Hematopoietic multipotent progenitor cell treated with erythropoietin and hydrocortisone succinate and interleukin-3 and kit ligand, for 4 days (in vitro differentiated cells): ENCODE measurements at places on chromosomes 6 and 20.
A peak's percentile ranks its signal among the peaks of the same experiment; 100 is the strongest.

GRCh38 chr6:24861934-24862333, 63.2 kb upstream of the ARMH2 start:
- no peak for DNase-seq

DNA sequence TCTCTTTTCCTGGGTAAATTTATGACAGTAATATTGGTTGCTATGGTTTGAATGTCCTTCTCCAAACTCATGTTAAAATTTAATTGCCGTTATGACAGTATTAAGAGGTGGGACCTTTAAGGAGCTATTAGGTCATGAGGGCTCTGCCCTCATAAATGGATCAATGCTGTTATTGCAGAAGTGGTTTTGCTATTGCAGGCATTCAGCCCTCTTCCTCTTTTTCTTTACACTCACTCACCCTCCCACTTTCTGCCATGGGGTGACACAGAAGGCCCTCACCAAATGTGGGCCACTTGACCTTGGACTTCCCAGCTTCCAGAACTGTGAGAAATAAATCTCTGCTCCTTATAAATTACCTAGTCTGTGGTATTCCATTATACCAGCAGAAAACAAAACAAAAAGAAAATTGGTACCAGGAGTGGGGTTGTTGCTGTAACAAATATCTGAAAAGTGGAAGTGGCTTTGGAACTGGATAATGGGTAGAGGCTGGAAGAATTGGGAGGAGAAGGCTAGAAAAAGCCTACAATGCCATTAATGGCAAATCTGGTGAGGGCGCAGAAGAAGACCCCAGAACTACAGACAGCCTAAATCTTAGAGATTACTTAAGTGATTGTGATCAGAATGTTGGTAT, 24.8 kb upstream of the IGF2R start:
- DNase-seq, result peak; percentile 44

DNA sequence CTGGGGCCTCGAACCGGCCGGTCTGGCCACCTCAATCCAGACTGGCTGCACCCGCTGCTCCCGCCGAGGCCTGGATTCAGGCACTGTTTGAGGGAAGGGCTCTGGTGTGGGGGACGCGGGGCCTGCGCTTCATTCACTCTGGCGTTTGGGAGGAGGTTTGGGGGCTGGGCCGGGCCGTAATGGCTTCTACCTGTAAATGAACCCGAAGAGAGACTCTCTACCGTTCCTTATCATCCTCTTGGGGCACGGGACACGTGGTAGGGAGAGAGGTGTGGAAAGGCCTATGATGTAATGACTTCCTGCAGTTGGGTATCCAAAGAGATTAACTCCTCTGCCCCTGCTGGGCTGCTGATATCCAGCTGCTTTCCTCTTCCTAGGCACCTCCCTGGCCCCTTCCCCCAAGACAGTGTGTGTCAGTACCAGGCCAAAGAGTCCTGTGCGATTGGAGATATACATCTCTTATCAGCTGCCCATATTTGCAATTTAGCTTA, 1.8 kb downstream of the FOXO3 start:
- DNase-seq, result peak; percentile 91

- DNase-seq, result peak; percentile 23
These were observed 982 bp downstream of the MMUT start for GRCh38 chr6:49462071-49462470.
